ENCODE measurements at places on chromosomes 12 and 14. TPM values are rescaled to one million over a fixed set of nuclear protein-coding genes. Genes with fewer than 3 reads are reported as not detected.

DNA sequence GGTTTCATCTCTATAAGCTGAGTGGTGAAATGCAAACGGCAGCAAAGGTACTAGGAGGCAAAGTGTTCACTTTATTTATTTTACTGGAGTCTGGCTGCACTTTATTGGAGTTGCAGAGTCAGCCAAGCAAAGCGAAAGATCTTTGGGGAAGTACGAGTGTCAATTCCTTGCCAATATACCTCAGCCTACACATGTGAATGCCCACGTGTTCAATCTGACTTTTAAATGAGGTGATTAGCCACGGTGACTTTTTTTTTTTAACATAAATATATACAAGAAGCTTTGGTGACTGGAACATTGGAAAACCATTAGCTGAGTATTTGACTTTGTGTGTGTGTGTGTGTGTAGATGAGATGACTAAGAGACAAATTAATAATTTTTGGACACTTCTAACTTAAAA lies 178.8 kb downstream of the NTS start:
- H3K27me3 ChIP-seq: no peaks in the 10 kb centered on the region
- H3K4me1 ChIP-seq: no peaks in the 10 kb centered on the region
- no peak for DNase-seq
- no peak overlapping the region for H3K27ac ChIP-seq
- H3K4me3 ChIP-seq: no peak overlapping the region
- H3K36me3 ChIP-seq: no peaks in the 10 kb centered on the region

GRCh38 chr12:67475725-67476124 lies 172.8 kb upstream of the DYRK2 start:
- H3K27ac ChIP-seq: no peak overlapping the region
- H3K27me3 ChIP-seq: no peaks in the 10 kb centered on the region
- DNase-seq: no peak
- no peak overlapping the region for H3K4me3 ChIP-seq
- peaks cover 3% of the 10 kb centered on the region for H3K4me1 ChIP-seq

- peaks cover 79% of the 10 kb centered on the region for H3K4me1 ChIP-seq
- H3K27ac ChIP-seq: peak overlapping the region; percentile 89
- H3K4me3 ChIP-seq: peak overlapping the region; percentile 56
These were observed 115.0 kb downstream of the BTG1 start for GRCh38 chr12:92030618-92031017.

Gene IL22
- not detected for total RNA-seq

DNA sequence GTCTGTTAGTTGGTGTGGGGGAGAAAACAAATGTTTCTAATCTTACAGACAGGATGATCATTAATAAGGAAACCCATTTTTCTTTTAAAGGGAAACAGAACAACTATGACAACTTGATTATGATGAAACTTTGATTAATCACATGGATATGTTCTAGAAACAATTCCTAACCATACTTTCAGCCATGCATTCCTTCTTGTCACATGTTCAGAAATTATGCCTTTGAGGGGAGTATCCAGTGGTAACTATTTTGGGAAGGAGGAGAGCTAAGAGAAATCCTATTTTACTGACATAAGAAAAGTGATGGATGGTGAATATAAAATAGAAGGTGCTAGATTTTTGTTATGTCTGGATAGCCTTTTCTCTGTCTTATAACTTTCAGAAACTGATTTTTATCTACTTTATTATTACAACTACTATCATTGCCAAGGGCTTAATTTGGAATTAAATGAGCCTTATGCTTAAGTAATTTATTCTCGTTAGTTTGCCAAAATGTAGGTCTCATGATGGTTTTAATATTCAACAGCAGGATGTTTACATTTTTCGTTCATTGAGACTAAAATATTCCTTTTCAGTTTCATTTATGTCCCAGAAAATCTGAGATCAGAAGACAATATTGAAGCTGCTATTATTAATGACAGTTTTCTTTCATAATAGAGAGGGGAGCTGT lies 200.1 kb downstream of the TMTC2 start:
- H3K27ac ChIP-seq: no peak overlapping the region
- DNase-seq: no peak
- no peaks in the 10 kb centered on the region for H3K36me3 ChIP-seq
- H3K27me3 ChIP-seq: no peaks in the 10 kb centered on the region

GRCh38 chr12:23564451-23565152 lies 384.9 kb downstream of the SOX5 start:
- H3K27me3 ChIP-seq: no peaks in the 10 kb centered on the region
- no peaks in the 10 kb centered on the region for H3K36me3 ChIP-seq
- H3K4me3 ChIP-seq: no peak overlapping the region
- H3K4me1 ChIP-seq: no peaks in the 10 kb centered on the region

Gene GLT8D2
- total RNA-seq: not detected

DNA sequence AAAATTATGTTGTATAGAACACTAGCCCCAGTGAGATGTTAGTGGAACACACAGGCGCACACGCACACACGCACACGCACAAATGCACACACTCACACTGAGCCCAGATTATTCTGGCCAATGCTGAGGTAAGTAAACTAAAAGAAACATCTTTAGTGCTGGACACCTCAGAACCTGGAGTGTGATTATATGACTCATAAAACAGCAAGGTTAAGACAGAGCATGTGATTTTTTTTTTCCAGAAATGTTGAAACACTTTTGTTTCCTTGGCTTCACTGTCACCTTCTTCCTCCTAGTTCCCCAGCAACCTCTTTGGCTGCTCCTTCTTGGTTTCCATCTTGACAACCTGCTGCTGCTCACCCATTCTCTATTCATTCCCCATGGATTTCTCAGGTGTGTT lies 141.0 kb upstream of the ALG10B start:
- H3K4me3 ChIP-seq: no peak overlapping the region
- H3K4me1 ChIP-seq: no peaks in the 10 kb centered on the region
- no peaks in the 10 kb centered on the region for H3K27me3 ChIP-seq
- H3K27ac ChIP-seq: no peak overlapping the region
- H3K36me3 ChIP-seq: no peaks in the 10 kb centered on the region
- DNase-seq: no peak

- no peak for DNase-seq
- H3K27ac ChIP-seq: no peak overlapping the region
- H3K4me3 ChIP-seq: no peak overlapping the region
- no peaks in the 10 kb centered on the region for H3K27me3 ChIP-seq
- peaks cover 16% of the 10 kb centered on the region for H3K36me3 ChIP-seq
- peaks cover 51% of the 10 kb centered on the region for H3K4me1 ChIP-seq
These were observed 6.1 kb downstream of the SOS2 start for GRCh38 chr14:50225067-50225973.

GRCh38 chr12:132275110-132275531 lies 54.3 kb downstream of the GALNT9 start:
- H3K4me3 ChIP-seq: no peak overlapping the region
- no peaks in the 10 kb centered on the region for H3K36me3 ChIP-seq
- peaks cover 14% of the 10 kb centered on the region for H3K27me3 ChIP-seq
- no peak overlapping the region for H3K27ac ChIP-seq

DNA sequence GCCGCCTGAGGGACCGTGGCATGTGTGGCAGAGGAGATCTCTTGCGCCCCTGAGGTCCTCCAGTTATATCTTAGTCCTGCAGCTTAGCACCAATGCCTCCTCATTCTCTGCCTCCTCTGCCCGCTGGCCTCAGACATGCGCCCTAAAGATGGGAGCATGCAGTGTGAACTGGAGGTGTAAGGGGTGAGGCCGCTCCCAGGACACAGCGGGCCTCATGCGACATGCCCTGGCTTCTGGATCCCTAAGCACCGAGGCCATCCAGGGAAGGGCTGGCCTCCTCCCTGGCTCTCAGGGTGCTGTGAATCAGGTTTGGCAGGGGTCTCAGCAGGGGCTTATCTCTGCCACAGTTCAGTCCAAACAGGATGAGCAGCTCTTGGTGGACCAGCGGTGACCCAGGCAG lies 86.9 kb downstream of the CACNA1C start:
- H3K4me3 ChIP-seq: no peak overlapping the region
- no peaks in the 10 kb centered on the region for H3K27me3 ChIP-seq
- no peaks in the 10 kb centered on the region for H3K4me1 ChIP-seq
- DNase-seq: no peak
- H3K27ac ChIP-seq: no peak overlapping the region

DNA sequence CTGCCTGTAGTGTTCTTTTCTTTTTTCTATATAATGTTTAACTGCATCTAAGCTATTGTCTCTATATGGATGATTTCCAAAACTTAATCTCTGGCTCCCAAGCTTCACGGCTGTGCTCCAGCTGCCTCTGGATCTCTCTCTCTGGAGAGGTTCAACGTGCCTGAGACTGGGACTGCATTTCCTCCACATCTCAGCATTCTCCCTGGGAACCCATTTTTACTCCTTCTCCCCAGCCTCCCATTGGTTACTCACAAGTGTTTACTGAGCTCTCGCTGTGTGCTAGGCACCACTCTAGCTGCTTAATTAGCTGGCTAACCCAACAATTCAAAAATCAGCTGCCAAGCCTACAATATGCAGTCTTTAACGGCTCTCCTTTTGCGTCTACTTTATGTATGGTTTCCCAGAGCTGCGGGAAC lies 34.7 kb downstream of the FBXL14 start:
- H3K27me3 ChIP-seq: peaks cover 6% of the 10 kb centered on the region
- H3K4me1 ChIP-seq: peaks cover 3% of the 10 kb centered on the region
- no peak overlapping the region for H3K4me3 ChIP-seq
- no peak for DNase-seq

GRCh38 chr14:94461526-94462218 lies 9.1 kb upstream of the SERPINA11 start:
- H3K27me3 ChIP-seq: peaks cover 16% of the 10 kb centered on the region
- H3K4me3 ChIP-seq: no peak overlapping the region
- no peaks in the 10 kb centered on the region for H3K36me3 ChIP-seq
- no peak for DNase-seq
- H3K27ac ChIP-seq: no peak overlapping the region
- no peaks in the 10 kb centered on the region for H3K4me1 ChIP-seq

Gene SMOC1
- total RNA-seq: not detected

DNA sequence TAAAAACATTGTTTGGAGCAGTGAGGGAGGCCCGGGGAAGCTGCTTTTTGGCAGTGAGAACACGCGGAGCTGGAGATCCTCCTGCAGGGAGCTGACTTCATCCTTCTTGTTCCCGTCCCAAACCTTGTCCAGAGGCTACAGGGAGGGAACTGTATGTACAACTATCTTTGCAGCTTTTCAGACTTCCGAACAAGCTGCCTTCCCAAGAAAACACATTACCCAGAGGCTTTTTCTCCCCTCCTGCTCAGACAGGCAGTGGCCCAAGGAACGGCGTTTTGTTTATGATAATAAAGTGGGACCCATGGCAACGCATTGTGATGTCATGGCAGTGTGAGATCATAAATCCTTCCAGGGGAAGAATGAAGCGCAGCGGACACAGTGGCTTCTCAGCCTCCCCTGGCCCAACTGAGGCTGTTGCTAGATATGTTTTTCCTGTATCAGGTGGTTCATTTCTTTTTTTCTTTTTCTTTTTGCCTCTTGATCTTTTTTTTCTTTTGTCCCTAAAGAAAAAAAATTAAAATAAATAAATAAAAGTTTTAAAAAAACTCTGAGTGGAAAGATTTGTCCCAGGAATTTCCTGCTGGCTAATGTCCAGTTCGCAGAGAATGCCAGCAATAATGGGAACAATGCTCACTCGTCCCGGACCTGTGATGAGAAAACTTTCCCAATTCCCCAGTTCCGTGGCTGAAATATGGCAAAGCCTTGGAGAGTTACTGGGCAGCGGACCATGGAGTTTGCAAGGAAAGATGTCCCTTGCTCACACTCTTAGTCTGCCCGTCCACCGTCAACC lies 103.4 kb upstream of the MAP1LC3B2 start:
- DNase-seq: no peak
- H3K4me3 ChIP-seq: no peak overlapping the region
- no peak overlapping the region for H3K27ac ChIP-seq
- no peaks in the 10 kb centered on the region for H3K36me3 ChIP-seq
- no peaks in the 10 kb centered on the region for H3K4me1 ChIP-seq
- H3K27me3 ChIP-seq: no peaks in the 10 kb centered on the region

DNA sequence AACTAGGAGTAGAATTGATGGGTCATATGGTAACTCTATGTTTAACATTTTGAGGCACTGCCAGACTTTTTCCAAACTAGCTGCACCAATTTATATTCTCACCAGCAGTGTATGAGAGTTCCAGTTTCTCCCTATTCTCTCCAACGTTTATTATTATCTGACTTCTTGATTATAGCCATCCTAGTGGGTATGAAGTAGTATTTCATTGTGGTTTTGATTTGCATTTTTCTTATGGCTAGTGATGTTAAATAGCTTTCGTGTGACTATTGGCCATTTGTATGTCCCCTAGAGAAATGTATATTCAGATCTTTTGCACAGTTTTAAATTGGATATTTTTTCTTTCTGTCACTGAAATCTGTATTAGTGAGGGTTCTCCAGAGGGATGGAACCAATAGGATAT lies 37.8 kb downstream of the HELB start:
- H3K27ac ChIP-seq: no peak overlapping the region
- peaks cover 10% of the 10 kb centered on the region for H3K4me1 ChIP-seq
- DNase-seq: no peak
- H3K4me3 ChIP-seq: no peak overlapping the region
- H3K36me3 ChIP-seq: peaks cover 56% of the 10 kb centered on the region

DNA sequence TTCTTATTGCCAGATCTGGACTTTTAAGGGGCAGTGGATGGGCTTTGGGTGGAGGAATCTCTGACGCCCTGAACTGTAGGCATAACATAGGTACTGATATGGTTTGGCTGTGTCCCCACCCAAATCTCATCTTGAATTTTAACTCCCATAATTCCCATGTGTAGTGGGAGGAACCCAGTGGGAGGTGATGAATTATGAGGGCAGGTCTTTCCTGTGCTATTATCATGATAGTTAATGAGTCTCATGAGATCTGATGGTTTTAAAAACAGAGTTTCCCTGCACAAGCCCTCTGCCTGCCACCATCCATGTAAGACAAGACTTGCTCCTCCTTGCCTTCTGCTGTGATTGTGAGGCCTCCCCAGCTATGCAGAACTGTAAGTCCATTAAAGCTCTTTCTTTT lies 160.0 kb upstream of the CRY1 start:
- DNase-seq: no peak
- no peak overlapping the region for H3K27ac ChIP-seq
- H3K36me3 ChIP-seq: no peaks in the 10 kb centered on the region

Gene SLC5A8
- total RNA-seq: not detected

Measured in activated CD8-positive, alpha-beta T cell treated with anti-CD3 and anti-CD28 coated beads for 36 hours (primary cell).